ENCODE measurements at places on chromosomes 6 and 20.
A peak's percentile ranks its signal among the peaks of the same experiment; 100 is the strongest.

- DNase-seq = no peak
These were observed 64.4 kb downstream of the CD40 start for GRCh38 chr20:46182276-46183200.

- DNase-seq = no peak
These were observed 124.9 kb downstream of the NKAIN2 start for GRCh38 chr6:123928529-123928928.

GRCh38 chr20:64149141-64149540 lies 15.1 kb upstream of the MYT1 start:
- DNase-seq = no peak

GRCh38 chr6:28347119-28347518 lies 2.6 kb upstream of the ZKSCAN3 start:
- no peak for DNase-seq

- peak; percentile 26 for DNase-seq
These were observed 5.3 kb upstream of the GUCA1B start for GRCh38 chr6:42200035-42200434.

DNA sequence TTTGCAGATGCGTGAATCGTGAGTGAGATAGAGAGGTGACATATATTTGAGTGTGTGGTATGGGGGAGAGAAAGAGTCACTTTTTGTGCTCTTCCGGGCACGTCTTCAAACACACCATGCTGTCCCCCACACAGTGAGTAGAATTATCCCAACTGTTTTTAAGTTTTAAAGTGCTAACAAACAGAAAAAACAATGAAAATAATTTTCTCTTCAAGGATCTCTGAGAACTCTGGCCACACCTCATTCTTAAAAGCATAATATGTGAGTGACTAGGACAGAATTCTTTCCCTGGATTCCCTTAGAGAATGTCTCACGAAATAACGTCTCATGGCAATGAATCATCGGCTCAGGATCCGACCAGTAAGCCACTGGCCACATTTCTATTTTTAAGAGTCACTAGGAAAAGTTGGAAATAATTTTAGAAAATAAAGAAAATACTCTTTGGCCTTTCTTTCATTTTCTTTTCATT lies 235.7 kb upstream of the ZNF217 start:
- DNase-seq = peak; percentile 29

DNA sequence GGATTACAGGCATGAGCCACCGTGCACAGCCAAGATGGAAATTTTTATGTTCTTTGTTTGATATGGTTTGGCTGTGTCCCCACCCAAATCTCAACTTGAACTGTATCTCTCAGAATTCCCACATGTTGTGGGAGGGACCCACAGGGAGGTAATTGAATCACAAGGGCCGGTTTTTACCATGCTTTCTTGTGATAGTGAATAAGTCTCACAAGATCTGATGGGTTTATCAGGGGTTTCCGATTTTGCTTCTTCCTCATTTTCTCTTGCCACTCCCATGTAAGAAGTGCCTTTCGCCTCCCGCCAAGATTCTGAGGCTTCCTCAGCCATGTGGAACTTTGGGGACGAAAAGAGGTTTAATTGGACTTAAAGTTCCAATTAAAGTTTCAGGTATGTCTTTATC lies 14.6 kb downstream of the EEF1A1 start:
- no peak for DNase-seq

- no peak for DNase-seq
These were observed 33.3 kb downstream of the JPH2 start for GRCh38 chr20:44153636-44154043.

- DNase-seq = no peak
These were observed 17.6 kb upstream of the C20orf144 start for GRCh38 chr20:33644313-33645071.

DNA sequence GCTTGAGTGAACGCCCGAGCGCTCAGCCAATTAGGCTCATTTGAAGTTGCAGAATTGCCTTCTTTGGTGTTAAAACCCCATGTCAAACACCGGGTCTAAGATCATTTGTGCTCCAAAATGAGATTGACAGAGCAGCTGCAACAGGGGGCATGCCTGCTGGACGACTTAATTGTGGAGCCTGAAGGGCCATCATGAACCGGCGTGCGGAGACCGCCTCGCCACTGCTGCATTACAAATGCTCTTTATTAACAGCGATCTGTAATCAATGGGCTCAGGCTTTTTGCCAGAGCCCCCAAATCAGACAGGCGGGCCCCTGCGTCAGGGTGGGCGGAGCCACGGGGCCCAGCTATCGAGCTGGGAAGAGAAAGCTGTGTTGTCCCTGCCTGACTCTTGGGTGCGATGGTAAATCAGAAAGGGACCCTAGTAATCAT lies 183.2 kb downstream of the SIM1 start:
- no peak for DNase-seq

DNA sequence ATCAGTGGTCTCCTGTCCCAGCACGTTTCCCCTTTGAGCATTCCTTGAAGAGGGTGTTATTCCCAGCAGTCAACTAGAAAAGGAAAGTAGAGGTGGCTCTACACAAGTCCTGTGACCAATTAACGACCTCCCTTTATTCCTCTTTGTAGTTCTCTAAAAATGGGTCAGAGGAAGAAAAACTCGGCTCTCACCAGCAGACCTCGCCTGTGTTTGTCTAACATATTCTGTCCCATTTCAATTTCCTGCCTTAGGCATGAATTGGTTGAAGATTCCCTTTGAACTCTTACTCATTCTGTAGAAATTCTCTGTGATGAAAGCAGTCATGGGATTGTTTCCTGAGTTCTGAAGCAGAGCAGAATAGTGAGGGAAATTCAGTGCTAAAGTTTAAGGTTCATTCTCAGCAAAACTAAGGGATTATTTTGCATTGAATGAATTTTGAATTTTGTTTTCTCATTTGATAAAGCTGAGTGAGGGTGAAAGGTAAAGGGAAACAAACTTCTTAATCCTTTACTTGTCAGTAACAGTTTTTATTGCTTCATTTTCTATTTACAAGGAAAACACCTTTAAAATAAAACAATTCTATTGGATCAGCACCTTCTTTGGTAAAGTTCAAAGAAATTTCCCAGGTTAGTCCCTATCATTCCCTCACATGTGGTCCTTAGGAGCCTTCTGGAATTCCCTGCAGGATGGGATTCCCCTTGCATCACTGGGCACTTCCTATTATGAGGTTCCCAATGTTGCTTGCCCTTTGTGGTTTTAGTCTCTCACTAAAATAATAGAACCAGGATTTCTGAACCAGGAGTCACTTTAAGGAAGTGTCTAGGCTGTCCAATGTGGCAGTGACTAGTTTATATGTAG lies 105.8 kb downstream of the SLX4IP start:
- DNase-seq = peak; percentile 30

GRCh38 chr6:10901770-10902169 lies 14.9 kb downstream of the SYCP2L start:
- no peak for DNase-seq

DNA sequence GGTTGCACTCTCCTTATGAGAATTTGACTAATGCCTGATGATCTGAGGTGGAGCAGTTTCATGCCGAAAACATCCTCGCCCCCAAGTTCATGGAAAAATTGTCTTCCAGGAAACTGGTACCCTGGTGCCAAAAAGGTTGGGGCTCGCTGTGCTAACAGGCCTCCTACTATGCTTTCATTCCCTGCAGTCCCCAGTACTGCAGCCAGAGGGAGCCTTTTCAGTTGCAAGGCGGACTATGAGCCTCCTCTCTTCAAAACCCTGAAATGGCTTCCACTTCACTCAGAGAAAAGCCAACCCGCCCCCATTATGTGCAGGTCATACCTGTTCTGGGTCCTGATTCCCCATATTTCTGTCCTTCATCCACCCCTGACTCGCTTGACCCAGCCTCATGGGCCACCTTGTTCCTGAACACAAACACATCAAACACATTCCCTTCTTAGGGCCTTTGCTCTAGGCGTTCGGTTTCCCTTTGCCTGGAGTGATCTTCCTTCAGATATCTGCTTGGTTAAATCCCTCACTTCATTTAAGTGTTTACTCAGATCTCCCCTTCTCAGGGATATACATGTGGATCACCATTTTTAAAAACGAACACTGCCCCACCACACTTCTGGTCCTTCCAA lies 173.7 kb downstream of the PHACTR1 start:
- no peak for DNase-seq

DNA sequence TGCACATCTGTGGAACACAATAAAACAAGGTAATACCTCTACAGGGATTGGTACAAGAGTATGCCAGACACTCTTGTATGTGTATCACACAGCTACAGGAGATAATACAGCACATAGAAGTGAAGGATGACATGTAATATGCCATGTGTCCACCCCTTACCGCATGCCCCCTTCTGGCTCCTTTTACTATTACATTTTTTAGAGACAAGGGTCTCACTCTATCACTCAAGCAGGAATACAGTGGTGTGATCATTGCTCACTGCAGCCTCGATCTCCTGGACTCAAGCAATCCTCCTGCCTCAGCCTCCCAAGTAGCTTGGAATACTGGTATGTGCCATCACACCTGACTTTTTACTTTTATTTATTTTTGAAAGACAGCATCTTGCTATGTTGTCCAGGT lies 4.2 kb upstream of the NCR3 start:
- no peak for DNase-seq

- no peak for DNase-seq
These were observed 216.2 kb downstream of the NFATC2 start for GRCh38 chr20:51326201-51326819.

DNA sequence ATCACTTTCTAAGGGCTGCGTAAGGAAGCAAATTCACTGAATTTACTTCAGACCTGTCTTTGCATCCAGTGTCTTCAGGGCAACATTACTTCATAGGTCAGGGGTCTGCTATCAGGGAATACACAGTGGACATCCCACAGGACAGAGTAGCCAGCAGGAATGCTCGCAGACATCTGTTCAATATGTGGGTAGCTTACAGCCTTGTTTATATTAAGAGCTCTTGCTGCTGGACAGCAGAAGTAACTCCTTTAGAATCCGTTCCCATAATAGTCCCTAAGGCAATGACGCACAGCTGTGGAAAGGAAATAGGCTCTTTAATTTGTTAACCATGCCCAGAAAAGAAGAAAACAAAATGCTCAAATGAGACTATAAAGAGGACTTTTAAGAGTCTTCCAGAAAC lies 198.7 kb downstream of the MOXD1 start:
- DNase-seq = no peak

- no peak for DNase-seq
These were observed 19.9 kb upstream of the HFE start for GRCh38 chr6:26067367-26067766.

GRCh38 chr6:144718431-144718830 lies 433.3 kb downstream of the UTRN start:
- peak; percentile 9 for DNase-seq

DNA sequence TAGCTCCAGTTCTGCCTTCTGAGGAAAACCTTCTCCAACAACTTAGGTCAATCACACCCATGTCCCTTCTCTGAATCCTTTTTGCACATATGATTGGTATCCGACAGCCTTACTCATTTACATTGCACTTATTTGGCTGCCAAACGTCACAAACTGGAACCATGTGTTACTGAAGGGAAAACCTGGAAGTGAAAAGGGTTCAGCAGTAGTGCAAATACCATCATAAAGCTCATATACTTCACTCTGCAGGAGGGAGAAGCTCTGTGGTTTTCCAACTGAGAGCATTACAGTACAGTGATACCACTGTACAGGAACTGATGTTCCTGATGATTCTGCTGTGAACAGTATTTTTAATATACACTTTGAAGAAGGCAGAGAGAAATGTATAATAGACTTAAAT lies 87.8 kb downstream of the SLC16A10 start:
- DNase-seq = no peak

- no peak for DNase-seq
These were observed 3.8 kb downstream of the ULBP1 start for GRCh38 chr6:149967591-149967990.

GRCh38 chr6:37889486-37889885 lies 70.0 kb downstream of the ZFAND3 start:
- no peak for DNase-seq

DNA sequence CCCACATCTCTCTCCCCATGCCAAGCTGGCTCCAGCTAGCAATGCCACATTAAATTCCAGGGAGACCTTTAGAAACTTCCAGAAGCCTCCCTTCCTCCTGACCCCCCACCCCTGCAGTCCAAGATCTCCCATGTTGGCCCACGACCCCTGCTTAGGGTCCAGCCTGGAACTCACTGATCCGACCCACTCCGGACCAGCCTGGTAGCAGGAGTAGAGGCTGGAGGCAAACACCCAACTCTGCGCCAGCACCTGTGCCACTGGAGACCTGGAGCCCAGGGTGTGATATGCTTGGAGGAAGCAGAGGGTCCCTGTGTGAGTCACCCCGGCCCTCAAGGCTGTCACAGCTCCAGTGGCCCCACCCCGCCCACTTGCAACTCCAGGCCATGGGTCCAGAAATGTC lies 3.3 kb upstream of the ULBP1 start:
- no peak for DNase-seq

- DNase-seq = no peak
These were observed 4.6 kb downstream of the THBS2 start for GRCh38 chr6:169249057-169249456.

- peak; percentile 5 for DNase-seq
These were observed 556 bp upstream of the SCAF8 start for GRCh38 chr6:154732538-154733182.

DNA sequence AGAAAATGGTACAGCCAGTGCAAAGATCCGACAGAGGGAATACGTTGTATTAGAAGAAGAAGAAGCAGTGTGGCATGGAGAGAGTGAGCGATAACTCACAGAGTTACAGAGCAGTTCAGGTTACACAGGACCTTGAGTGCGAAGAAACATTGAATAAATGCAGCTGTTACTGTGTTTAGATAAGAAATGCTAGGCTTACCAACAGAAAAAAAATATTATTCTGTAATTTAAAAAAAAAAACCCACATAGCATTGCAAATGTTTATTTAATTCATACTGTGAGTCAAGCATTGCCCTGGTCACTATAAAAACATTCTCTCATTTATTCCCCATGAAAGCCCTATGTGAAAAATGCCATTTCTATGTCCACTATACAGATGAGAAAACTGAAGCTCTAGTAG lies 373.4 kb upstream of the EPHA7 start:
- no peak for DNase-seq

GRCh38 chr6:53287336-53288225 lies 61.2 kb downstream of the ELOVL5 start:
- no peak for DNase-seq

DNA sequence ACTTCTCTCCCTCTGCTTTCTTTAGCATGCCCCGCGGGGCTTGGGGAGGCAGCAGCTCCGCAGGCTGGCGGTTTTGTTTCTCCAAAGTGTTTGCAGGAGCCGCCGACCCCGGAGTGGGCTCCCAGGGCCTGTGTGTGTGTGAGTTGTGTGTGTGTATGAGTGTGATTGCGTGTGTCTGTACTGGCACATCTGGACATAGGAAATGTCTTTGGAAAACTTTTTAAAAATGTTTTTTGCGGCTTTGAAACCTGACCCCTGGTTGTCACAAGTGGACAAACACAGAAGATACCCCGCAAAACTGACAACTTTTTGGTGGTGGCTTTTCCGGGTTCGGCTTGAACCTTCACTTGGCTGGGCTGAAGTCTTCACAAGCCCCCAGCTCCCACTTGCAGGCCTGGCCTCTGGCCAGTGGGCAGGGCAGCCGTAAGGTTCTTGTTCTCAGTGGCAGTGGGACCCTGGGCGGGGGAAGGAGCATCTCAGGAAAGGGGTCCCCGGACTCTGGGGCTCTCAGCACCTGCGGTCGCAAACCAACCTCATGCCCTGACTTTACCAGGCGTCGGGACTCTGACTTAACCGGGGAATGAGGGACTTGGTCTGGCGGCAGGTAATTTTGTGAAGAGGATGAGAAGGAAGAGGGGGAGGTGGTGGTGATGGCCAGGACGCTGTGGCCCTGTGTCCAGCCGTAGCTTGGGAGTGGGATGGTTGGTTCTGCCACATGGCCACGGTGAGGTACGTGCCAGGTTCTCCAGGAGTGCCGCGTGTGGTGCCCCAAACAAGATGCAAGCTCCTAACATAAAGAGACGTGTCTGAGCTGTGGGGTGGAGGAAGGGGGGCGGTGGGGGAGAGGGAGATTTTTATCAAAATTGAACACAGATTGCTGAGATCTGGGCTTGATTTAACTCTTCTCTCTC lies 619 bp downstream of the DAAM2 start:
- DNase-seq = no peak
